ENCODE measurements at places on chromosomes 12 and 14.

DNA sequence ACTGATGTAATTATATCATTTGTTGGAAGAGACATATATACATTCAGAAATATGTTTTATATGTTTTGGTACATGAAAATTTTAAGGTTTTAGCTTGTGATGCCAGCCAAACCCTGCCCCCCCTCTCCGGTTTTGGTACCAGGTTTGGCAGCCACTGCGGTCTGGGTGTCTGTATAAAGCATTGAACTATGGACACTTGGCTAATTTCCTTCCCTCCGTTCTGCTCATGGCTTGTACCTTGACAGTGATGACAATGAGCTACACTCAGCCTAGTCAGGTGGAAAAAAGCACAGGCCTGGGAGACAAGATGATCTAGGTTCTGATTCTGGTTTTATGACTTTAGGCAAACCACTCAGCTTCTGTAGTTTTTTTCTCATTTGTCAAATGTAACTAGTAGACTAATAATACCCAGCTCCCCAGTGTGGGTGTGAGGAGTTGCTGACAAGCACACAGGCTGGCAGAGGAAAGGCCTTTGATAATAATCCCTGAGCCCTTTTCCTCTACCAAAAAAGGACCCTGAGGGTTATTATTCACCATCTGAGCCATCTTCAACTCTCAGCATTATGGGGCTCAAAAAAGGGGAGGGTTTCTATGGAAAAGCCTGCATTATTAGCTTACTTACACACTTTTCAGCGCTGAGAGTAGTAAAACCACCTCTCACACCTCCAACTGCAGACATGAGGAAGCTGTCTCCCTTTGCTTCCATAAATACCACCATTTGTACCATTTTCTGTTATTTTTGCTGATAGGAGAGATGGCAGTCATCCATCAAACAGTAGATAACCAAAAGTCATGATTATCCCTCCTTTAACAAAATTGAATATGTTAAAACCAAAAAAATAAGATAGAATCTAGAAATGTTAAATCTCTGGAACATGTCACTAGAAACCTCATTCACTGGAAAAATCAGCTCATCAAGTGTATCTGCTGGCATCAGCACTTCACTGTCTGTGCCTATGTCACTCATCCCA is 76.3 kb upstream of the PSMC1 start:
- no peak for DNase-seq

DNA sequence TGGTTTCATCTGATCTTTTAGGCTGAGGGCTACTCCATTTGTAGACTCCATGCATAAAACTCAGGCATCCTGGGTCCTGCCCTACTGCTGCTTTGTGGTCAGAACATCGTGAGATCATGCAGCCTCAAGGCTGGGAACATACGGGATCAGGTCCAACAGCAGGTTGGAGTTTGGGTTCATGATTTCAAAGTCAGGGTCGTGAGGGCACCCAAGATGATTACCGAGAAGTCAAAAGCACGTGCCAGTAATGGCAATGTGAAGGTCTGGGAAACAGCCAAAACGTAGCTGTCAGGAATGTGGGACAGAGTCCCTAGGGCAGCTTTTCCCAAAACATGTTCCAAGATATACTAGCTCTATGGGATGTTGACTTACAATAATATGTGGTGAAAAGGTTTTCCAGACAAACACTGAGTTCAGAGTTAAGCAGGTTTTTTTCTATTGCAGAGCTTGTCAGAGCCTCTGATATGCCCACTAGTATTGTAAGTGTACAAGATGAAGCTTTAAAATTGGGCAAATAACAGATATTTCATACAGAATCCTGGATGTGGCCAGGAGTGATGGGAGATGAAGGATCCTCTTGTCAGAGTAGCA is 130.3 kb upstream of the DNM1L start:
- no peak for DNase-seq

DNA sequence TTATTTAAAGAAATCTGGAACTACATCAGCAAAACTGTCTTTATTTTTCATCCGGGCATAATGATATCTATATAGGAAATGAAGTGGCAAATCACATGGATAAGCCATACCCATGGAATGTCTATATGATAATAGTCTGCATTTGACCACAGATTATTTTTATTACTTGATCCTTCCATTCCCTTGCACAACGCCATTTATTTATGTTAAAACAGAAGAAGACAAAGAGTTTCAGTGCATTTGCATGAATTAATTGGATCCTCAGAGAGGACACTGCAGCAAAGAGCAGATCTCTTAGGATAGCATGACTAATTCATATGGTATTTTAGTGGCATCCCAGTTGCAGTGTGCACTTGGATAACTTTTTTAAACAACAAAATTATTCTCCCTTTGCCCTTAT is 345.0 kb downstream of the CCDC91 start:
- no peak for DNase-seq

GRCh38 chr14:57464008-57464730 is 29.5 kb downstream of the CCDC198 start:
- no peak for DNase-seq

- DNase-seq = no peak
Observed at GRCh38 chr14:78921856-78922255, 751.7 kb downstream of the NRXN3 start.

Measured in NCI-H446 (cell line).